Kasumi-1 (cell line): ENCODE measurements at places on chromosomes 5 and 9.
A peak's percentile ranks its signal among the peaks of the same experiment; 100 is the strongest.

- DNase-seq = no peak
These were observed 109.5 kb downstream of the GADD45G start for GRCh38 chr9:89714321-89714720.

DNA sequence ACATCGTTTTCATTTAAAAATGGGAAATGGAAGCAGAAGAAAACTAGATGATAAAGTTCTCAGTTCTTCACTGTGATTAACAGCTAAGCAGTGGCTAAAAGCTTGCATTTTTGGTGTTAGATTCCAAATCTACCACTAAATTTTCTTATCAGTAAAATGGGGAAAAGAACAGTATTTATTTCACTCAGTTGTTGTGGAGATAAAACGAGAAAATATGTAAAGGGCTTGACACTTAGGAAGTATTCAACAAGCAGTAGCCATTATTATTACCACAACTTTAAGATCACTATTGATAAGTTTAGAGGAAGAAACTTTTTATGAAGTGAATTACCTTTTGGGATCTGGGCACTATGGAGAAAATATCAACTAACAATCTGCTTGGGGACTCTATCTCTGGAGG, 4.5 kb downstream of the STOM start:
- DNase-seq = no peak

- DNase-seq = no peak
These were observed 34.1 kb upstream of the ADAMTS2 start for GRCh38 chr5:179379321-179379890.

DNA sequence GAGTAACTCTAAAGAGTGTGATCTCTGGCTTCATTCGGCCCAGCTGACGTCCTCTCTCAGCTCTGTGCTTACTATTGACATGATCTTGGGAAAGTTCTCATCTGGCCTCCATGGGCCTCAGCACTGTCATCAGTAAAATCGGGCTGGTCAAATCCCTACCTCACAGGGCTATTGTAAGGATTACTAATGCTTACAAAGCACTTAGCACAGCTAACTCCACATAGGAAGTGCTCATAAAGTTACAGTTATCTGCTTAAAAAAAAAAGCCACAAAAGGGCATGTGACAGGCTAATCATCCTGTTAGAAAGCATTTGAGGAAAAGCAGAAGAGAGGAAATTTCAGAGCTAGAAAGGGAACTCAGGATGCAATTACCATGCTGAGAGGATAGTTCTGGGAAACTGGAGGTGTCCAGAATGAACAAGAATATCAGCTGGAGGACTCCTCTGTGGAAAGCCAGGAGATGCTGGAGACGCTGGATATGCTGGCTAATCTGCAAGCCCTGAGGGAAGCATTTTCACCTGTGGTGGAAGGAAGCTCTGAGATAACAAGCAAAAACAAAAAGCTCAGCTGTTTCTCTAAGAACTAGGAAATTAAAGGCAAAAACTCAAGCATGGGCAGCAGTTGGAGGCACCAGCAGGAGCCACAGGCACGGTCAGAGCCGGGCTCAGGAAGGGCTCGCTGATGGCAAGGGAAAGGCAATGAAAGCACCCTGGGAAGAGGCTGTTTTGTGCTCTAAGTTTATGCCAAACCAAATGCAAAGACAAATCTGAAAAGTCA, 4.4 kb upstream of the BHMT start:
- peak; percentile 86 for DNase-seq

- DNase-seq = no peak
These were observed 6.6 kb upstream of the PHF19 start for GRCh38 chr9:120883608-120883996.

DNA sequence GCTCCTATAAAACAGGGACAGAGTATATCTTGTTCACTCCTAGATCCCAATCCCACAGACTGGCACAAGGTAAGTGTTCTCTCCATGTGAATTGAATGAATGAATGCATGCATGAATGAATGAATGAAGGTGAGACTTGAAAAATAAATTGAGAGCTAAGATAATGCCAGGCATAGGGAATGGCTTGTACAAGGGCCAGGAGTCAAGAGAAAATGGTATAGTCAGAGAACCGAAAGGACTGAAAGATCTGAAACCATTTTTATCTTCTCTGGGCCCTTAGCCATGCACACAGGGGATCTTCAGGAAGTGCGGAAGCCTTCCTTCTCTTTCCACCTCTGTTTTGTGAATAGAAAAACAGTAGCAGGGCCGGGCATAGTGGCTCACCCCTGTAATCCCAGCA, 48.4 kb upstream of the FABP6 start:
- no peak for DNase-seq

DNA sequence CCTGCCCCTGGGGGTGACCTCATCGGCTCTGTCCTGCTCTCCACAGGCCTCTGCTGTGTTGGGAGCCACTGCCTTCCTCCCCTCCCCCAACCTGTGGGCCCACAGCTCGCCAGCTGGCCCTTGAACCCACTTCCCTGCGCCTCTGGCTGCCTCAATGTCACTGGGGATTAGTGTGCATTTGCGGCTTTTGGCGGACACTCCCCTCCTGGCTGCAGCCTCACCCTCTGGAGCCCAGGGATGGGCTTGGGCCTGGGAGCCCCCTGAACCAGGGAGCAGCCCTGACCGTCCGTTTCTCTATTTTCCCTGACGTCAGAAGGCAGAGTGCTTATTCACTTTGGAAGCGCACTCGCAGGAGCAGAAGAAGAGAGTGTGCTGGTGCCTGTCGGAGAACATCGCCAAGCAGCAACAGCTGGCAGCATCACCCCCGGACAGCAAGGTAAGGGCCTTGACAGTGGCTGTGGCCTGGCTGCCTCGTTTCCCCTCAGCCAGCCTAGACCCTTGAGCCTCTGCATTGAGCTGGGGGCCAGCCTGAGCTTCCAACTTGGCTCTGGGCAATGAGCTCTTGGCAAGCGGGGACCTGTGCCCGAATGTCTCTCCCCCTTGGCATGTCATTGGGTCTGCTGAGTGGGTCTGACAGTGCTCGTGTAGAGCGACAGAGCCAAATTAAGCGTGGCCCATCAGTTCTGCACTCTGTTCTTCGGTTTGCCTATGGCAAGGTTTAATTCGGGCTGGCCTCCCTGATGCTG, 73.1 kb downstream of the RGS3 start:
- no peak for DNase-seq

GRCh38 chr9:7093040-7093439, 335.3 kb downstream of the KDM4C start:
- no peak for DNase-seq

DNA sequence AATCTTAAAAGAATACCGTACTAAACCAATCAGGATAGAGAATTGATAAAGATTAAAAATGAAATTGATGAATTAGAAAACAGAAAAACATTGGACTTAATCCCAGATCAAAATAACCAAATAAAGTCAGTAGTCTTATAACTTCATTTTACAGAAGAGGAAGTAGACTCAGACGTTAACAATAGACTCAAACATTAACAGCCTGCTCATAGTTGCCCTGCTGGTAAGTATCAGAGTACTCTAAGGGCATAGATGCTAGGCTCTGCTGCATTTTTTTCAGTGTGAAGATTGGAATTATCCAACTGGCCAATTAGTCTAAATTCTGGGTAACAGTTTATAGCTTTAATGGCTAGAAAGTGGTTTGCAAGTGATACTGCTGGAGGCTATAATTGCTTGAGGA, 42.9 kb downstream of the ADGRV1 start:
- DNase-seq = peak; percentile 53

DNA sequence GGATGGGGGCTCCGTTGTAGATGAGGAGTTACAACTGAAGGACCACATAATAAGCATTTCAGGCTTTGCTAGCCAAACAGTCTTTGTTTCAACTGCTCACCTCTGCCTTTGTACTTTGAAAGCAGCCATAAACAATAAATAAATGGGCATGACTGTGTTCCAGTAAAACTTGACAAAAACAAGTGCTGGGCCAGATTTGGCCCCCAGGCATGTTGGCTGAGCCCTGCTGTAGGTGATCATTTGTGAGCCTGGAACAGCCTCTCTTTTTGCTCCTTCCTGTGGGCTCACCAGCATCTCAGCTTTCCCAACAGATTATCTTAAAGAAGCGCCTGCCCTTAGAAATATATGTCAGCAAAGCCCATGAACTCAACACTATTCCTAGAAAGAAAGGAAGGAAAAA, 149.4 kb downstream of the GOLPH3 start:
- no peak for DNase-seq
